Prostate gland (tissue), 2 donors: ENCODE measurements at places on chromosomes 12 and 14. TPM values are rescaled to one million over a fixed set of nuclear protein-coding genes. Genes with fewer than 3 reads are reported as not detected.

DNA sequence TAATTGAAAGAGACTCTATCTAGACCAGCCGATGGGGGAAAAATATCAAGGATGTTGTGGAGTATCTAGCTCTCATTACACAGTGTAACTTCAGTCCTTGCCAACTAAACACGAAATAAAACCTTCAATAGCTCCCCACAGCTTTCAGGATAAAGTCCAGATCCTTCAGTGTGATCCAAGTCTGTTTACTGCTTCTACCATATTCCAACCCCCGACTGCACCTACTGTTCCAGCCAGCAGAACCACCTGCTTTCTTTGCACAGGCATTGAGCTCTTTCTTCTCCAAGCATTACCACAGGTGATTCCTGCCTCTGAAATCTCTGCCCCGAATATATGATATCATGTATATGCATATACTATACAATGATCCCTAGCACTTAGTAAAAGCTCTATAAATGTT lies 2.2 kb upstream of the LRRC23 start:
- no peaks in the 10 kb centered on the region for H3K4me1 ChIP-seq
- no peak overlapping the region for H3K27ac ChIP-seq
- no peak for DNase-seq
- H3K27me3 ChIP-seq, result no peaks in the 10 kb centered on the region
- no peaks in the 10 kb centered on the region for H3K36me3 ChIP-seq

GRCh38 chr12:49548822-49549648 lies 10.2 kb downstream of the KCNH3 start:
- peak; percentile 24 for DNase-seq
- no peak overlapping the region for H3K27ac ChIP-seq
- H3K4me1 ChIP-seq, result no peaks in the 10 kb centered on the region
- H3K27me3 ChIP-seq, result no peaks in the 10 kb centered on the region

The ADGRD1 gene
- 4.3 TPM for total RNA-seq

The DENR gene
- total RNA-seq, result 20.4 TPM

DNA sequence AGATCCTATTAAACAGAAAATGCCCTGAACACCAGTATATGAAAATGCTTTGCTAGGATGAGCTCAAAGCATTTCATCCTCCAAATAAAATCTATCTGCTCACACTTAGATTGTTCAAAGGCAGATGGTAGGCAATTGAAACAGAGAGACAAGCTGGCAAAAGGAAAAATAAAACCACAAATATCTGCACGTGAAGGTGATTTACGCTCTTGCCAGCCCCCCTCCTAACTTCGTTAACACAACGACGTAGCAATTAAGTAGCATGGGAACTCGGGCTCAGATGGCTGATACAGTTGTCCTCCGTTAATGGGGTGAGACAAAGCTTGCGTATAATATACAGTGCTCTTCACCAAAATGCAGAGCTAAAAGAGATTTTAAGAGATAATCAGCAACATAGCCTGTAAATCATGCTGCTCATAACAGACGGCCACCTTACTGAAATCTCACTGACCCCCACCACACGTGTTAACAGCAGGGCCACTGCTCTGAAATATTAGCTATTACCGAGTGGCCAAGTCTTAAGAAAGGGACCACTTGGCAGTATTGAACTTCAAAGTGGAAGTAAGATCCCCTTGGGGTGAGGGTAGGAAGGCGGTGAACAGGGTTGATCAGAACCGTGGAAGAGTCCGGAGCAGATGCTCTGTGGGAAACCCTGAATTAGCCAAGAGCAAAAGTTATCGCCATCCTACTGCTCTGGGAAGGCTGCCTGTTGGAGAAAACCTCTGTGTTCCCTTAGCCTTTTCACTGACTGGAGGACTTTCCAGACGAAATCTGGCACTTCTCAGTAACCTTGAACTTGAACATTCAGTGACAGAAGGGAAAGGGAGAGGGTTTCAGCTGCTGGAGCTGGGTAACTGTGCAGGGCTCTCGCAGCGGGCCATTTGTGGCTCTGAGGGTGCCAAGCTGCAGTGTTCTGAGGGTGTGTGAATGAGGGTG lies 23.1 kb downstream of the ETV6 start:
- H3K4me3 ChIP-seq, result no peak overlapping the region
- no peak for DNase-seq
- no peaks in the 10 kb centered on the region for H3K36me3 ChIP-seq
- H3K27me3 ChIP-seq, result no peaks in the 10 kb centered on the region
- H3K27ac ChIP-seq, result no peak overlapping the region

The GPX2 gene
- total RNA-seq, result 18.9 TPM

DNA sequence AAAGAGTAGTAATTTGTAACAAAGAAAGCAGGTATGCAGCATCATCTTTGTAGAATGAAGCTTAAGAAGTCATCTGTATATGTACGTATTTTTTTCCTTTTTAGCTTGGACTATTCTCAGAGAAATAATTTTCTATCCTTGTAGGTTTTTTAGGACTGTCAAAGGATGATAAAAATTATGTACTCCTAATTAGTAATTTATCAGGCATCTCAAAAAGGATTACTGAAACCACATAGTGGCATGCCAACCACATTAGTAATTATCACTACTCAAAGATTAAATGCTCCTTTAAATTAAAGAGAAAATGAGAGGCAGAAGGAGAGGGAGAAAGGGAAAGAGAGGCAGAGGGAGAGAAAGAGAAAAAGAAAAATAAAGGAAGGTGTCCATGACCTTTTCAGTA lies 17.3 kb downstream of the TTC8 start:
- no peak overlapping the region for H3K27ac ChIP-seq
- DNase-seq, result no peak
- no peak overlapping the region for H3K4me3 ChIP-seq
- H3K4me1 ChIP-seq, result no peaks in the 10 kb centered on the region
- H3K27me3 ChIP-seq, result no peaks in the 10 kb centered on the region
- no peaks in the 10 kb centered on the region for H3K36me3 ChIP-seq

DNA sequence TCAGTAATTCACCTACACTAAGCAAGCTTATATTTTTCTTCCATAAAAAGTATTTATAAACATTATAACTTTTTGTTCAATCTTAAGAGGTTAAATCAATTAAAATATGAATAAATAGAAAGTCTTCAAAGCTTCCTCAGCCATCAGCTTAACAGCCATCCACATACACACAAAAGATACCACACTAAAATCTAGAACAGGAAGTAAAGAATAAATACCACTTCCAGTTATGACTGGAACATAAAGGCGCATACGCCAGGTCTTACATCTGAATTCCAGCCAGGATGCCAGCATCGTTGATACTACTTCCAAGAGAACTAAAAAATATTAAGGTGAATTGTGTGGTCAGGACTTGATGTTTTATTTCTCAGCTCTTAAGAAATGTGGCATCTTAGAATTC lies 17.0 kb downstream of the SIX1 start:
- no peak for DNase-seq
- no peaks in the 10 kb centered on the region for H3K4me1 ChIP-seq
- H3K36me3 ChIP-seq, result no peaks in the 10 kb centered on the region
- H3K27me3 ChIP-seq, result no peaks in the 10 kb centered on the region
- no peak overlapping the region for H3K27ac ChIP-seq

GRCh38 chr12:50734409-50735263 lies 29.3 kb upstream of the ATF1 start:
- no peak for DNase-seq
- H3K27me3 ChIP-seq, result no peaks in the 10 kb centered on the region
- H3K36me3 ChIP-seq, result no peaks in the 10 kb centered on the region

GRCh38 chr14:68785534-68786490 lies 7.1 kb downstream of the ZFP36L1 start:
- H3K36me3 ChIP-seq, result peaks cover 14% of the 10 kb centered on the region
- H3K4me3 ChIP-seq, result no peak overlapping the region
- H3K4me1 ChIP-seq, result peaks cover 5% of the 10 kb centered on the region
- no peak for DNase-seq
- peak overlapping the region; percentile 99 for H3K27ac ChIP-seq
- no peaks in the 10 kb centered on the region for H3K27me3 ChIP-seq

The NPAS3 gene
- 1.8 TPM for total RNA-seq

GRCh38 chr14:84492685-84493084 lies 1037.3 kb upstream of the FLRT2 start:
- H3K27ac ChIP-seq, result no peak overlapping the region
- H3K4me1 ChIP-seq, result no peaks in the 10 kb centered on the region
- H3K4me3 ChIP-seq, result no peak overlapping the region

DNA sequence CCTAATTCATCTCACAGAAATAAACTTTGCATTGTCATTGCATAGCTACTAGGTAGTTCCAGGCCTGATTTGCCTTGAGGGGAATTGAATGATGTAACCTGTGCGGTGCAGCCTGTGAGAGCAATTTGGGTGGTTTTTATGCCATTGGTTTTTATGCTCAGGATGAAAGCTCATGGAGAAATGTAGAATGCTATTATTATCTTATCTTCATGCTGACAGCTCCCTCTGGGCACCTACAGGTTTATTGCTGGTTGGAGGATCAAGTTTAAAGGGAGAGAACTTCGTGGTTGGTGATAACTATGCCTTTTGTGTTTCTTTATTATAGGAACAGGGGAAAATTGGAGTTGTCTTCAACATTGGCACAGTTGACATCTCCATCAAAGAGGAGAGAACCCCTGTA lies 547.9 kb downstream of the DIO2 start:
- no peak overlapping the region for H3K27ac ChIP-seq
- no peaks in the 10 kb centered on the region for H3K36me3 ChIP-seq
- H3K4me3 ChIP-seq, result no peak overlapping the region
- no peak for DNase-seq
- H3K4me1 ChIP-seq, result no peaks in the 10 kb centered on the region

DNA sequence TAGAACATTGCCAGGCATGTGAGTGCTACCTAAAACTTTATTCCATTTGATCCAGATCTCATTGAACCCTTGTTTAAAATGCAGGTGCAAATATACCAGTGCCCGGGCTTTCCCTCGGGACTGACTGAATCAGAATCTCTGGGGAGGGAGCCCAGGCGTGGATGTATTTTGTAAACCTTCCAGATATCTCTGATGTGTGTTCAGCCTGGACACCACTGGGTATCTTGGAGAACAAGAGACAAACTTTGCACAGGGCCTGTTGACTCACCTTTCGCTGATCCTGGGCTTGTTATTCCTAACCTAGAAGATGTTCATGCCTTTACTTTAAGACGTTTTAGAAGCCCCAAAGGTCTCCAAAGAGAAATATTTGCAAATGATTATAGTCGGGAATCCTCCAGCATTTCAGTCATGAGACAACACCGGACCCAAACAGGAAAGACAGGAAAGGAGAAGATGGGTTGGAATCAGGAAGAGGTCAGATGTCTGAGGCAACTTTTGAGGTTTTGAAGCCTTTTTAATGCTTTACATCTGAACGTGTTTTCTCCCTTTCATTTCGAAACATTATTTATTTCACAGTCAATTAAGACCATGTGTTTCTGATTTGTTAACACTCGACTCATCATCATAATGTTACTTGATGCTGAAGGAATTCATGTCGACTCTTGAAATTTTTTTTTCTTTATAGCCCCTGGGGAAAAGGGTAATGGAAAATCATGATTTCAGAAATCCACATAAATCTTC lies 118.6 kb downstream of the PLXNC1 start:
- H3K27ac ChIP-seq, result peak overlapping the region; percentile 16
- H3K4me3 ChIP-seq, result no peak overlapping the region
- H3K36me3 ChIP-seq, result no peaks in the 10 kb centered on the region
- no peak for DNase-seq
- no peaks in the 10 kb centered on the region for H3K4me1 ChIP-seq
- no peaks in the 10 kb centered on the region for H3K27me3 ChIP-seq

The PMCH gene
- total RNA-seq, result not detected

- peaks cover 6% of the 10 kb centered on the region for H3K4me1 ChIP-seq
- H3K4me3 ChIP-seq, result no peak overlapping the region
- DNase-seq, result no peak
- no peak overlapping the region for H3K27ac ChIP-seq
- H3K27me3 ChIP-seq, result no peaks in the 10 kb centered on the region
Measured at GRCh38 chr12:116920939-116921338, 10.2 kb downstream of the FBXW8 start.
